ENCODE measurements at places on chromosomes 1 and 21.

DNA sequence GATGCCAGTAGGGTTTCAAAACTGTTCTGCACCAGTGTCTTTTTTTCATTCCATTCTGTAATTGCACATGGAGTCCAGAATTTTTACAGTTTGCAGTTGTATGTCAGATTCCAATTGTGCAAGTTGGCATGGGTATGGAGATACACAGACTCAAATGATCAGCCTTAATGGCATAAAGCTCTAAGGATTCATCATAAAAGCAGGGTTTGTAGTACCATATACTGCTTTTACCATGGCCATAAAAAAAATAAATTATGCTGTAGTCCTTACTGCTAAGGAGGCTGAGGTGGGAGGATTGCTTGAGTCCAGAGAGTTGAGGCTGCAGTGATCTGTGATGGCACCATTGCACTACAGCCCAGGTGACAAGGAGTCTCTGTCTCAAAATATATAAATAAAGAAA, 10.3 kb downstream of the MTARC1 start:
- no peak for DNase-seq

- no peak for DNase-seq
Observed at GRCh38 chr1:232421143-232421796, 208.7 kb downstream of the SIPA1L2 start.

- DNase-seq, result no peak
Observed at GRCh38 chr1:181558416-181558815, 75.1 kb downstream of the CACNA1E start.

- DNase-seq, result no peak
Observed at GRCh38 chr1:75130865-75131564, 3.2 kb upstream of the LHX8 start.

GRCh38 chr1:239826211-239826610, 265.5 kb upstream of the FMN2 start:
- no peak for DNase-seq

DNA sequence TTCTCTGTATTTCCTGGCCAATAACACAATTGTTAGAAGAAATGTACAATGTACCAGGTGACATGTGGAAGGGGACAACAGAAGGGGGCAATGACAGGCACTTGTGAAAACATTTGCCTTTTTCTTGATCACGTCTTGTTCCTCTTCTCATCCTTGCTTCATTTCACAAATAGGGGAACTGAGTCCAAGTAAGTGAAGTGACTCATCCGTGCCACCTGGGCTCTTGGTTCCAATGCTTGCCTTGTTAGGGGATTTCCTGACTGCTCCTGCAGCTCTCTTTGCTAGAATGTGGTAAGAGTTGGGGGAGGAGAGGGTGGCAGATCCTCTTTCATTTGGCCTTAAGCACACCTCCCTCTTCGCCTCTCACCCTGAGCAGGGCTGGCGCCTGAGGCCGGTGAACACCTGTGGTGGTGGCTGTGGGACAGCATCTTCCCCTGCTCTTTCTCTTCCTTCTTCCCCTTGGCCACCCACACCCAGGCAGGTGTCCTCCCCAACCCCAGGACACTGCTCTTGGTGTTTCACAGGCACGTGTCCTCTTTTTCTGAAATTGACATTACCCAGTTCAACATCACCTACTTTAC, 2.2 kb upstream of the RHEX start:
- peak; percentile 87 for DNase-seq

- peak; percentile 77 for DNase-seq
Observed at GRCh38 chr1:155085504-155086127, 7.0 kb downstream of the EFNA3 start.

GRCh38 chr1:24688621-24689195, 45.6 kb downstream of the SRRM1 start:
- DNase-seq, result peak; percentile 69

DNA sequence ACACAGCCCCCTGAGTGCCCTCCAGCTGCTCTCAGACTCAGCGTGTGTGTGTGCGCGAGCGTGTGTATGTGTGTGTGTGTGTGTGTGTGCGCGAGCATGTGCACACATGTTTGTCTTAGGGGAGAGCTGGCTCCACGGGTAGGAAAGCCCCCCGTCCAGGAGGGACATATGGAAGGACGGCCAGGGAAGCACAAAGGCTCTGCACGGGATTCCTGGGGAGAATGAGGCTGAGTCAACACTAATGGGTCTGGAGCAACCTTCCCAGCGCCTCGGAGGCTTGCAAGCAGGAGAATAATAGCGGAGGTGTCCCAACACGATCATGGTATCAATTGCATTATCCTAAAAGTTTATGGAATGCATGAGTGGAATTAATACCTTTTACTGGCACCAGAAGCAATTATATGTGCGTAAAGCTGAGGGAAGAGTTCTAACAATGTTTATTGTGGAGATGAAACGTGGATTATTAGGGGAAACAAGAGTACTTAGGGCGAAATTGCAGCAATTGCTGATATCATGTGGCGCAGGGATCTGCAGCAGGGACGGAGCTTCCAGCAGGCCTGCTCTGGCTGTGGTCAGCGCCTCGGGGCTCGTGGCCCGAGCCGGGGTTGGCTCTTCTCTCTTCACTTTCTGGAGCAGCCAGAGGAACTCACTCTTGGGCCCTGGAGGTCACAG, 40.3 kb upstream of the CCDC27 start:
- DNase-seq, result no peak

DNA sequence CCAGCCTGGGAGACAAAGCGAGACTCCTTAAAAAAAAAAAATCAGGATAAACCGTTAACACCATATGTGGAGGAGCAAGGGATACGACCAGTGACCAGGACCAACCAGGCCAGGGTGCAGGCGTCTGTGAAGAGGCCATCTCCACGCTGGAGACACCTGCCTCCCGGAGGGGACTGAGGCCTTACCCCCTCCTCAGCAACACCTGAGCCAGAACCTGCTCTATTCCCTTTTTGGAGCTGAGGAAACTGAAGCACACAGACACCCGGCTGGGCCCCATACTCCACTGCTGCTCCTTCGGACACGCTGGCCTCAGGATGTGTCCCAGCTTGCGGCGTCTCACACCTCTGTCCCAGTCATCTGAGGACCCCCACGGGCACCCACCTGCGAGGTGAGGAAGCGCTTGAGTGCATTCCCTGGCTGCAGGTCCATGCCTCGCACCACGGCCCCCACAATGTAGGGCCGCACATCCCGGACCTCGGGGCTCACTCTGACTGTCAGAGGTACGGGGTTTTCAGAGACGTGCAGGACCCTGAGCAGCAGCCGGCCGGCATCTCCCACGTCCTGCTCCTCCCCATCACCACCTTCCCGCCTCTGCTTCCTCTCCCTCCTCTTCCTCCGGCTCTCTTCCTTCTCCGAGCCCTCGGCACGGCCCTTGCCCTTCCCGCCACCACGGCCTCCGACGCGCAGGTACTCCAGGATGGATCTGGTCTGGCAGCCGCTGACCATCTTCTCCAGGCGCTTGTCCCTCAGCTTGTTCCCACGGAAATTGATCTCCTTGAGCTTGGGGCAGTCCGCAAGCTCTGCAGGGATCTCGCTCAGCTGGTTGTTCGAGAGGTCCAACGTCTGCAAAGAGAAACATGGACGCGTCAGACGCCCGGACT, 9.6 kb downstream of the LRRC47 start:
- DNase-seq, result no peak

DNA sequence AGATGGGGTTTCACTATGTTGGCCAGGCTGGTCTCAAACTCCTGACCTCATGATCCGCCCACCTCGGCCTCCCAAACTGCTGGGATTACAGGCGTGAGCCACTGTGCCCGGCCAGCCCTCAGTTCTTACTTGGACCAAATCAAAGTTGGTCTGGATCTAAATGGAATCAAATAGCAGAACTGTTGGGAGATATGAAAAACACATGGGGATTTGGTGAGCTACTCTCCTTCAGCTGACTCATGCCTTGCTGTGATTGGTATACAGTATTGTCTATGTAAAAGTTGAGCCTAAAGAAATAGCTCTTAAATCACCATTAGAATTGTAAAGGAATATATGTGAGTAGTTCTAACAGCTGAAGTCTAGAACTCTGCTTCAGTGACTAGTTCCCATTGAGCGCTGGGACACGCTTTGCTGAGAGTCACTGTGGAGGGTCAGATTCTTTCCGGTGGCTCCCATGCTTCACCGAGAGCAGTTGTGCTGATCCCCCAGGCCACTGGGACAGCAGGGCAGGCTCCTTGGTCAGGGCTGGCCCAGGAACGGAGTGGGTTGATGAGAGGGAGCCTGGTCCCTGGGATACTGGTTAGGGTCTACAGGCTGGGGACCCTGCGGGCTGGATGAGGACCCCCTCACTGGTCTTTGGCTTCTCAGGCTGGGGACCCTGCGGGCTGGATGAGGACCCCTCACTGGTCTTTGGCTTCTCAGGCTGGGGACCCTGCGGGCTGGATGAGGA, 14.0 kb downstream of the PKNOX1 start:
- no peak for DNase-seq

DNA sequence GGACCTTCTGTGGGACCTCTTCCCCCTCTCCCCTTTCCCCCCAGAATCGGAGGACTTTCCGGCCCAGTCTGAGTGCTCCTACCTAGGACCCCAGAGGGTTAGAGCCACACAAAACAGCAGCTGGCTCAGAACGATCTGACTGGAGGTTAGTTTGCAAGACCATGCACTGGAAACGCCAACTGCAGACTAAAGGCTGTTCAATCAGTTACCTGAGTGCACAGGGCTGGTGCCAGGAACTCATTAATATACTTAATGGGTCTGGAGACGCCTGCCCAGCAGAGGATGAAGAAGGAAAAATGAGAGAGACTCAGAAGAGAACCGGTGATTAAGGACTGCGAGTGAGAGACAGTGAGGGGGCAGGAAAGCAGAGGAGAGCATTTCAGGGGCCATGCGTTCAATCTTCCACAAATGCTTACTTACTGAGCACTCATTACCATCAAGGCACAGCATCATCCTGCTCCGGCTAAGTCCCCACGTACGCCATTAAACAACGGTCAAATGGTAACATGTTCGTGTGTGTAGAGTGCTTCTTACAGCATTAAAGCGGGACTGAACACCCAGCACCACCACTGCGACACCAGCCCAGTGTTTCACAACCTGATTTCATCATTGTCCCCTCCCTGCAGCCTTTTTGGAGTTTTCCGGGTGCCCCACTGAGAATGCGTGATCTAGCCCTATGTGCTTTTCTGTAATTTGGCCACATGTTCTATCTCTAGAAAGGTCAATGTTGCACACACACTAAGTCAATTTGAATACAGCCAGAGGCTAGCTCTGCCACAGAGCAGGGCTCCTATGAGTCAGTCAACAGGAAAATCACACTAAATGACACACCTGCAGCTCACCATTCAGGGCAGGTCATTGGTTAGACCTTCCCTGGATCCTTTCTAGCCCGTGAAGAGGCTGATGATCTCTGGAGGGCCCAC, 7.6 kb downstream of the ENO1 start:
- peak; percentile 53 for DNase-seq

- no peak for DNase-seq
Observed at GRCh38 chr1:115976921-115977498, 697 bp downstream of the SLC22A15 start.
